Fibroblast of skin of right biceps (primary cell): ENCODE measurements at places on chromosomes 12 and 14.

GRCh38 chr12:1622406-1622805, 6.6 kb upstream of the WNT5B start:
- DNase-seq: no peak

DNA sequence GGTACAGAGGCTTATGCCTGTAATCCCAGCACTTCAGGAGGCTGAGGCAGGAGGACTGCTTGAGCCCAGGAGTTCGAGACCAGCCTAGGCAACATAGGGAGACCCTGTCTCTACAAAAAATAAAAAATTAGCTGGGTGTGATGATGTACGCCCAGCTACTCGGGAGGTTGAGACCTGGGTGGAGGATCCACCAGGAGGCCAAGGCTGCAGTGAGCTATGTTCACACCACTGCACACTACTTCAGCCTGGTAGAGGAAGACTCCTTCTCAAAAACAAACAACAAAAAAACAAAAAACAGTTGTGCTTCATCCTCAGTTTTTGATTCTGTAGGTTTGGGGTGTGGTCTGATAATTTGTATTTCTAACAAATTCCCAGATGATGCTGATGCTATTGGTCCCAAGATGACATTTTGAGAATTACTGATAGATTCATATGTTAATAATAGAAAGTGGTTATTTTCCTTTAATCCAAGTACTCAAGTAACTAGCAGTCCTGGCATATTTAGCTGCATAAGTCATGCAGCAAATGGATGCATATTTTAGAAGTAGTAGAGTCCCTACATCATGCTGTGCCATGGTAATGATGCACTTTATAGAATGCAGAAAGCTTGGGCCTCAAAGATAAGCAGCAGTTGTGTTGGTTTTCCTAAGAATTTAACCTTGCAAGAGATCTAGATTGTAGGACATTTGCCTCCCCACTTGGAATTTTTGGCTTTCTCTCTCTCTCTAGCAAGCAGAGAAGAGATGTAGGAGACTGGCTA, 76.1 kb upstream of the PAWR start:
- peak; percentile 54 for DNase-seq

- peak; percentile 66 for DNase-seq
Measured at GRCh38 chr12:109949089-109949488, 47.1 kb downstream of the GIT2 start.

- DNase-seq: peak; percentile 24
Measured at GRCh38 chr14:37202265-37202664, 4.5 kb downstream of the MIPOL1 start.

DNA sequence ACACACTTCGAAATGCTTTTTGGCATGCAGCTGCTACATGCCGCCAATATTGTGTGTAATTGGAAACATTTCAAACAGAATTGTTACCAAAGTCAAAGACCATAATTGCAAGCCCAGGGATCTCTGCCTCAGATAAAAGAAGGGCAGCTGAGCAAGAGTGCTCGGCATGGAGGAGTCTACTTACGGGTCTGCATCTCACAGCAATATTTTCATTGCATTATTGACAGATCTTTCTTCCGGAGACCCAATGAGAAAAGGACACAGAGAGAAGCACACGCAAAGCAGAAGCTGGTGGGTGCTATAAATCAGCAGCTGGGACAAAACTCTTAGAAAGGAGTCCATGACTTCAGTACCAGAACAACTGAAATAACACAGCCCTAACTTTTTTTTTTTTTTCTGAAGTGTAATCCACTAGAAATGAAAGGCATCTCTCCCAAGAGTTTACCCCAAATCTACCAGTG, 4.9 kb downstream of the PRICKLE1 start:
- DNase-seq: no peak

GRCh38 chr12:2578772-2579171, 216.0 kb upstream of the FKBP4 start:
- no peak for DNase-seq

DNA sequence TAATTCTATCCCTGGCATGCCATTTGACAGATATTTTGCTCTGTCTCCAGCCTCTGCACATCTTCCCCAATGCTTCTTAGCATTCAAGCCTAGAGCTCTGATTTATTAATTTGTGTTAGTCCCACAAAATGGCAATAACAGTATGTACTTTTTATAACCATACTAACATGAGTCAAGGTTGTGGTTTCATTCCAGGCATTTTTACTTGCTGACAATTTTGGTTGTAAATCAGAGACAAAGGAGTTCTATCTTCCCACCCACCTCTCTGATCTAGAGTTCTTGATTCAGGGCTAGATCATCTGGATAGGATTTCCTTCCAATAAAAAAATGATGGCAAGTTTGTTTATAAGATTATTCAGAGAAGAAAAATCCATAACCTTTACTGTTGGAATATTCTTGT, 18.5 kb upstream of the CISTR start:
- DNase-seq: peak; percentile 96

GRCh38 chr12:5904969-5905368, 40.1 kb downstream of the ANO2 start:
- DNase-seq: no peak

DNA sequence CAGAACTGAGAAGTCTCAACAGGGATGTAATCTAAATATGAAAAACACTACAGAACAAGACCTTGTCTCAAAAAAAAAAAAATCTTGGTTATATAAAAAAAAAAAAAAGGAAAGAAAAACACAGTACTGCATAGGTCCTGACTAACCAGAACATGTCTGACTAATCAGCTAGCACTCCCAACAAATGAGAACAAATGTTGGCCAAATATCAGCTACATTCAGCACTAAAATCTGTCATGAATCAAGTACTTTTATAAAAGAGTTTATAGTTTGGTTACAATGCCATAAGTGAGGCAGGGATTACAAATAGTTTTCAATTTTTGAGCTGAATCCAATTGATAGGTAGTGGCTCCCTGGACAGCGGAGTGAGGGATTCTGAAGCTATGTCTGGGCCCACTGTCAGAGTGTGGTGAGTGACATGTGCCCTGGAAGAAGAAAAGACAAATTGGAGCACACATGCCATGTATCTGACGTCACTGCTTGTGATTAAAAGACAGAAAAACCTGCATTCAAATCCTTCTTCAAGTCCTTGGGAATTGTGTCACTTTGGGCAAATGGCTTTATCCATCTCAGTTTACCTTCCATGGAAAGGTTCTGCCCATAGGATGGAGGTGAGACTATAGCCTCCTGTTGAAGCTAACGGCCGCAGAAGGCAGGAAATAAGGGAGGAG, 5.6 kb upstream of the FAM234B start:
- DNase-seq: peak; percentile 84

DNA sequence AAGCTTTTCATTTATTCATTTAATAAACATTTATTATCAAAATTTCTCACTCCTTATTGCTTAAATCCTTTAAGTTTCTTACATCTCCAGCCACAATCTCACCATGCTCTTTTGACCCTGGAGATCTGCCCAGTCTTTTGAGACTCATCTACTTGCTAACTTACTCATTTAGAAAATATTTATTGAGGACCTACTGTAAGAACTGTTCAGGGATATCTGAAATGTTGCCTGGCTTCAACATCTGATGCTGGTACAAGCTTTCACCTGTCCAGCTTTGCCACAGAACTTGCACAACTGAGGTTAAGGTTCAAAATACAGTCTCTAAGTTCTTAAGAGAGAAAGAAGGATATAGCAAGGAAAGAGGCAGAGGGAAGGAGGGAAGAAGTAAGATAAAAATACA, 17.5 kb upstream of the GXYLT1 start:
- peak; percentile 69 for DNase-seq

- no peak for DNase-seq
Measured at GRCh38 chr14:61365667-61366212, 44.4 kb downstream of the PRKCH start.

GRCh38 chr12:49489154-49489553, 49.7 kb upstream of the KCNH3 start:
- no peak for DNase-seq

- no peak for DNase-seq
Measured at GRCh38 chr12:5706247-5706646, 238.8 kb downstream of the ANO2 start.
